ENCODE measurements at places on chromosomes 5 and 9.

- DNase-seq: no peak
Measured at GRCh38 chr5:113612060-113612496, 98.6 kb downstream of the YTHDC2 start.

DNA sequence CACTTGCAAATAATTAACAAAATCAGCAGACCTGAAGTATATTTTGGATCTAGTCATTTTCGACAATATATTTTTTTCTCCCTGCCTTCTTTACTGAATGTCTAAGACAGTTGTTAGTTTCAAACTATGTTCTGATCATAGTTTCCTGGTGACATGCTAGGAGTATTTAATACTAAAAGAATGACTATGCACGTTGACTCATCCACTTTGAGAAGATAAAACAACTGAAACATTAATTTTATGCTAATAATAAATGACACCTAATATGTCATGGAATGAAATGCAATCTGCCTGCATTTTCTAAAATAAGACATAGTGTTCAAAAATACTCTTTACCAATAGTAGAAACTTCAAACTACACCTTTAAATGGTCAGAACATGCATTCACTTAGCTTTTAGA, 2123.7 kb upstream of the C9orf72 start:
- no peak for DNase-seq

DNA sequence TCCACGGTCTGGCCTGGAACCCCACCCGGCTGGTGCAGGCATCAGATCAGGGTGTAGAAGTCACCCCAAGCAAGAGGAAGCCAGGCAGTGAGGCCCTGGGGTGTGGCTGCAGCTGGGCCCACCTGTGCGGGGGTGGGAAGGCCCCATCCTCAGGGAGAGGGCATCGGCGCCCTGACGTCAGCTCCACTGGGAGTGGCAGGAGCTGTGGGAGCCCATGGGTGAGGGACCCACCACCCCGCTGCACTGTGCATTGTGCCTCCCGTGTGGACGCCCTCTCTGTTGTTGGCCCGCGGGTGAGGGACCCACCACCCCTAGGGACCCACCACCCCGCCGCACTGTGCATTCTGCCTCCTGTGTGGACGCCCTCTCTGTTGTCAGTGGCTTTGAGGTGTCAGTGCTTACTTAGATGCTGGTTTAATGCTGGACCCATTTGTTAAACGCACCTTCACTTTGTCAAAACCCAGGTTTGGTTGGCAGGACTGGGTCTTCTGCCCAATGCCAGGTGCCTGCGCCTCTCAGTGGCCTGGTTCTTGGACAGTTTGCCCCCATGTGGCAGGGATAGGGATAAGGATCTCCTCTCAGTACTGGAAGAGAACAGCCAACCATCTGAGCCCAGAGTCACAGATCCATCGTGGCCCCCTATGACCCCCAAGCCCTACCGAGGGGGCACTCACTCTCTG, 6.9 kb upstream of the EXOC3 start:
- DNase-seq: no peak

GRCh38 chr9:79300068-79300467, 271.7 kb upstream of the TLE4 start:
- DNase-seq: no peak

- no peak for DNase-seq
Measured at GRCh38 chr9:81981883-81982282, 6.7 kb upstream of the SPATA31D1 start.

- DNase-seq: no peak
Measured at GRCh38 chr5:61098251-61098995, 63.8 kb downstream of the SMIM15 start.

GRCh38 chr5:126016256-126016655, 407.0 kb upstream of the GRAMD2B start:
- no peak for DNase-seq

GRCh38 chr9:134247918-134248631, 78.2 kb upstream of the RXRA start:
- DNase-seq: no peak

DNA sequence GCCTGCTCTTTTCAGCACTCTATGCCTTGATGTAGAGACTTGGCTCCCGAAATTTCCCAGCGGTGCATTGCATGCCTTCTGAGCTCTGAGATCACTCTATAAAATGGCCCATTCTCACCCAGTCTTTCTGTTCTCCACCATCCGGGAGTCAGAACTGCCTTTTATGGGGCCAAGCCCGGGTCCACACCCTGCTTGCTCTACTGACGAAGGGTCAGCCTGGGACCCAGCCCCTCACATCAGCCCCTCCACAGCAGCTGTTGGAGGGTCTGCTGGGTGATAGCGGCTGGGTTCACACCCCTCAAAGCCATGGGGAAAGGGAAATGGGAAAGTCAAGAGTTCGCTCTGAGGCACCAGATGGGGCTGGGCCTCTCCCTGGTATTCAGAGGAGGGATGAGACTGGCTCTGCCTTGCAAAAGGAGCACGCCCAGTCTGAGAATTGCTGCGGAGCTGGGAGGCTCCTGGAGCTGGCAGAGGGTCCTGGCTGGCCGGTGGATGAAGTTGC, 66.0 kb upstream of the ORM1 start:
- DNase-seq: no peak

DNA sequence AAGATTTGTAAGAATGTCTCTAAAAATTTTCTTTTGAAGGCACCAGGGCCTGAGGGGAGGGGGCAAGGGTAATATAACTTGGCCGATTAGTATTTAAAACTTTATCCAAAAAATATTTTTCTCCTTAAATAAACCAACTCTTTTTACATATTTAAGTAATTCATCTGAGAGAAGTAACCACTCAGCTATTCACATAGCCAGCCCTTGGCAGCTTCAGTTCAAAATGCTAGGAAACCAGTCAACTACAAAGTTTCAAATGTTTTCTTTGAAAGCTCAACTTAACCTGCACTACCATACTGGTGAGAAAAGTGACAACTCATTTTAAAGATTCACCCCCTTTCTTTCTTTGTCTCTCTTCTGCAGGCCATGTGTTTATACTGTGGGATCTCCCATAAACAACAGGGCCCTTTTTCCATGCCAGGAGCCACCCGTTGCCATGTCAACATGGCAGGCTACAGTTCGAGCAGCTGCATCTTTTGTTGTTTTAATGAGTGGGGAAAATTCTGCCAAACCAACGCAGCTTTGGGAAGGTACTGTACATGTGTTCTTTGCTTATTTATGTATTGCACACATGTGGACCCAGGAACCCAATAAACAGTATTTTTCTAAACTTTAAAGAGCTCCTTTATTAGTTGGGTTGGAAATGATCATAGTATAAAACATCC, 46.3 kb downstream of the AOPEP start:
- DNase-seq: no peak

- no peak for DNase-seq
Measured at GRCh38 chr5:142726188-142726731, 40.4 kb upstream of the FGF1 start.

GRCh38 chr5:126023994-126024441, 399.2 kb upstream of the GRAMD2B start:
- DNase-seq: no peak

DNA sequence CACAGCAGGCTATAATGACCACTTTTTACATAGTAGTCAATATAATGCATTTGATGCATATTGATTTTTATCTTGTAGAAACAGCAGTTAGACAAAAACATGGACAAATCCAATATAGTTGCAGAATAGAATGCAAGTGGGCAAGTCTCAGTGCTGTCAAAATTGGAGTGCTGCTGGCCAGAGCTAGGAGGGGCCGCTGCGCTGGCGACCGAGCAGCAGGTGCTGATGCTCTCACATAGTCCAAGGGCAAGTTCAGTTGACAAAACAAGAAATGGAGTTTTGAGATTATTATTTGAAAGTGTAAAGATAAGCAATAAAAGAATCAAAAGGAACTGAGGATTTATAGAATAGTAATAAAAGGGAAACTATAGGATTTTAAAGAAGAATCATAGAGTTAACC, 60.6 kb upstream of the CDK20 start:
- DNase-seq: no peak

- no peak for DNase-seq
Measured at GRCh38 chr5:2797160-2797559, 45.7 kb upstream of the IRX2 start.

All from stimulated activated CD8-positive, alpha-beta memory T cell treated with anti-CD3 and anti-CD28 coated beads, Interleukin-15, amount 100 ng/mL, for 24 hours (primary cell).